Fibroblast of skin of left quadriceps (primary cell): ENCODE measurements at places on chromosomes 6 and 20.

DNA sequence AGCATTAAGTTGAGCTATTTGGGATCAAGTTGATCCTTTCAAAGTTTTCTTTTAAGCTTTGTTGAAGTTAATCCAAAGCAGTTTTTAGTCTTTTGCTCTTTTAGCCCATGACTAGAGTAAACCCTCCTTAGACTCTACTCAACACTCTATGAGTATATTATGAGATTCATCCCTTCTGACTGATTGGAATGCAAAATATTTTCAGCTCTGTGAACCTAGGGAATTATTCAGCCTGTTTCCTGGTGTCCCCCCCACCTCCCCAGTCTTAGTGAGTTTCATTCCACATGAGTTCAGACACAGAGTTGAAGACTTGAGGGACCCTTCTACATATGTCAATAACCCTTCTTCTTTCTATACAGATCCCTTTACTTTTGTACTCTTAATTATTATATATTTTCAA, 413.7 kb downstream of the RFPL4B start:
- DNase-seq: no peak

DNA sequence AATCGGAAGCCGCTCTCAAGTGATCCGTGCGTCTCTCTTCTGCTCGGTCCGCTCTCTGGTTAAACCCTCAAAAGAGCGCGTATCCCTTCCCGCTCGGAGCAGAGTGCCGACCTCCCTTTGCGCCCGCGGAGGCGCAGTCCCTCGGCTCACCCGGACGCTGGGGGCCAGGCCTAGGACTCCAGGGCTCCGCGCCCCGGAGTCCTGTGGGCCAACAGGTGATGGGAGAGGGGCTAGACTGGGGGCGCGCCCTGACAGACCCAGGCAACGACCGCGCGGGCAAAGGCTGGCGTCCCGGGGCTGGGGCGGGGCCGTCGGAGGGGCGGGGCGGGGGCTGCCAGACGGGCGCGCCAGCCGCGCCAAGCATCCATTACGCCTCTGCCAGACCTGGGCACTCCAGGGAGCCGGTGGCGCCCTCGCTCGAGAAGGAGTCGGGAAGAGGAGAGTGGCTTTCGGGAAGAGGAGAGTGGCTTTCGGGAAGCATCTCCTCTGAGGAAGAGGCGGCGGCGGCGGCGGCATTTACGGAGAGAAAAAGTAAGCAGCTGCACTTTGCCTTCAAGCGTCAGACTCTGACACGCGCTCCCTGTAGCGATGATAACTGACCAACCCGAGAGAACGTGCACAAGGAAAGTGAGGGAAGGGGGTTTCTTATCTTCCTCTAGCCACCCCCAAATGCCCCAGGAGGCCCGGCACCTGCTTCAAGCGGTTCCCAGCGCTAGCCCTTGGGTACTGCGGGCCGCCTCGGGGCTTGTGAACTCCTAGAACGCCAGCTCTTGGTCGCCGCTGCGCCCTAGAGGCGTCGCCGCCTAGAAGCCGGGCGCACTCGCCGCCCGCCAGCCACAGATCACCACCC, 2.6 kb downstream of the EPHA7 start:
- DNase-seq: no peak

GRCh38 chr6:158707821-158708195, 58.0 kb downstream of the SYTL3 start:
- no peak for DNase-seq

GRCh38 chr20:48096212-48096875, 311.1 kb upstream of the SULF2 start:
- DNase-seq: no peak

GRCh38 chr6:109056661-109057060, 38.0 kb downstream of the SESN1 start:
- no peak for DNase-seq

GRCh38 chr6:71349976-71350615, 61.5 kb downstream of the OGFRL1 start:
- peak; percentile 29 for DNase-seq

DNA sequence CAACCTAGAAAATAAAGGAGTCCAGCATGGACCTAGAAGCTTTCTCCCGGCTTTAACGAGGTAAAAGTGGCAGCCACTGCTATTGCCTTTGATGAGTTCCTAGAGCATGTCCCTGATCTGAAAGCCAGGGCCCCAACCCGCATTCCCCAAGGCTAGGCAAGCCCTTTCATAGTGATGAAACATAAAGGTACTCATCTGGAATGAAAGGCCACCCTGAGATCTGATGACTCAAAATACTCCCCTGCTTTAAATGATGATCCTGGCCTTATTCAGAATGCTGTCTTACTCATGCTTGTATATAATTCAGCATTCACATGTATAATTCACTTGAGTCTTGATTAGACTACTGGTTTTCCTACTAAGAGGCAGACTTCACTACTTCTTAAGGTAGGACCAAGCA, 21.3 kb downstream of the TTPAL start:
- DNase-seq: peak; percentile 62

GRCh38 chr6:32613475-32613874, 23.7 kb upstream of the HLA-DQA1 start:
- no peak for DNase-seq

GRCh38 chr6:154686162-154686561, 47.1 kb upstream of the SCAF8 start:
- DNase-seq: no peak

GRCh38 chr20:57902473-57902872, 192.7 kb upstream of the PMEPA1 start:
- peak; percentile 53 for DNase-seq

DNA sequence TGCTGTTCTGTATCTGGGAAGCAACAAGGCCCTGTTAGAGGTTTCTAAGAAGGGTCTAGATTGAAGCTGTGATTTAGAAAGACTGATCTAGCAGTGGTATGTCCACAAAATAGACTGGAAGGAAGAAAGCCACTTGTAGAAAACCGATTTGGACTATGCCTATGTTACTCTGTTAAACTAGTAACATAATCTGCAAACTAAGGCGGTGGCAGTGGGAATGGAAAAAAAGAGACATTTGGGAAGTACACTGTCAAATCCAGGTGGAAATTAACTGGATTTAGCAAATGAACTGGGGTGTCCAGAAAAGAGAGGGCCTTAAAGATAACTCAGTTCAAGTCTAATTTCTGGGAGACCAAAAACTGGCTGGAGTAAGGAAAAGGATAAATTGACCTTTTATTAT, 11.6 kb downstream of the ILRUN start:
- no peak for DNase-seq

DNA sequence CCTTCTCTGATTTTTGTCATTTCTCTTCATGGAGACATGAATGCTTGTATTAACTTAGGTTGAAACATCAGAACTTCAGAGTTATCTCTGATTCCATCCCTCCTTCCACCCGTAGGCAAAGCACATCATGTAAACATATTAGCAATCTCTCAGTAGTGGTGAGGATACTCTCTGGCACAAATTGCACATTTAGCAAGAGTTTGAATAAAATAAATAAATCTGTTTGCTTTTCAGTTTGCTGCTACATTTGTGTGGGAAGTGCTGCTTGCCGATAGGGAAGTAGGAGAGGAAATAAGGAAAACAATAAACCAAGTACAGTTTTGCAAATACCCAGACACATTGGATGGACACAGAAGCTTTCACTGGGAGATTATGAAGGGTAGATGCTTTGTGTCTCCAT, 359.0 kb downstream of the BCKDHB start:
- no peak for DNase-seq

DNA sequence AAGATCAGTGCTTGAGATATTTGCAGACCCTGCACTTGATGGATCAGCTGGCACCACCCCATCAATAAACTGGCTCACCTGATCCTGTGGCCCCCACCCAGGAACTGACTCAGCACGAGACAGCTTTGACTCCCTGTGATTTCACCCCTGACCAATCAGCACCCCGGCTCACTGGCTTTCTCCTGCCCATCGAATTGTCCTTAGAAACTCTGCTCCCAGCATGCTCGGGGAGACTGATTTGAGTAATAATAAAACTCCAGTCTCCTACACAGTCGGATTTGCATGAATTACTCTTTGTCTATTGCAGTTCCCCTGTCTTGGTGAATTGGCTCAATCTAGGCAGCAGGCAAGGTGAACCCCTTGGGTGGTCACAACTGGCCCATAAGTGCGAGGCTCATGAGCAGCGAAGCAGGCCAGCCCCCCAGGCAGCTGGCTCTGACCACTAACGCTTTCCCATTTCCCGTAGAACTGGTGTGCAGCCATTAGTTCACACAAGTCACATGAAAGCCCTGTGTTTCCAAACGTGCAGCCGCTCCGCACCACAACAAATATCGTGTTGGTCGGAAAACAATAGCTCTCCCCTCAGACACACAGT, 79.6 kb downstream of the RSPH3 start:
- DNase-seq: no peak

DNA sequence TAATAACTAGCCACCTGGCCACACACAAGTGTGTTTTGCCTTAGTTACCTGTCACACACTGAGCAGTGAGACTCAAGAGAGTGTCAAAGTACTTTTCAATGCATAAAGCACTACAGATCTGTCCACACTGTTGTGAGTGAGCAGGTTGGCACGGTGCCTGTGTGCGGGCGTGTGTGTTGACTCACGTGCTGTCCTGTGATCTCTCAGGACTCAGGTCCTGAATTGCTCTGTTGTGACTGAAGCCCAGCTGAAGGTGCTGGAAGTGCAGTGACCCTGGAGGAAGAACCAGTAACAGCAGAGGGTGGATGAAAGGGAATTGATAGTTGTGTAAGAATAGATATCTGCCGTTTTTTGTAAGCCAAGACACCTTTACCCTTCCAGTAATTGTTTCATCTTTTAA, 18.3 kb downstream of the SLC16A10 start:
- no peak for DNase-seq

DNA sequence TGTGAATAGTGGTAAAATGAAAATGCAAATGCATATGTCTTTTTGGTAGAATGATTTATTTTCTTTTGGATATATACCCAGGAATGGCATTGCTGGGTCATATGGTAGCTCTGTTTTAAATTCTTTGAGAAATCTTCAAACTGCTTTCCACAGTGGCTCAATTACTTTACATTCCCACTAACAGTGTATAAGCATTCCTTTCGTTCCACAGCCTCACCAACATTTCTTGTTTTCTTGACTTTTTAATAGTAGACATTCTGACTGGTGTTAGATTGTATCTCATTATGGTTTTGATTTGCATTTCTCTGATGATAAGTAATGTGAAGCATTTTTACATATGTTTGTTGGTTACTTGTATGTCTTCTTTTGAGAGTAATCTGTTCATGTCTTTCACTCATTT, 144.0 kb downstream of the SIM1 start:
- DNase-seq: no peak

GRCh38 chr20:24097506-24098245, 109.1 kb upstream of the GGTLC1 start:
- DNase-seq: no peak

DNA sequence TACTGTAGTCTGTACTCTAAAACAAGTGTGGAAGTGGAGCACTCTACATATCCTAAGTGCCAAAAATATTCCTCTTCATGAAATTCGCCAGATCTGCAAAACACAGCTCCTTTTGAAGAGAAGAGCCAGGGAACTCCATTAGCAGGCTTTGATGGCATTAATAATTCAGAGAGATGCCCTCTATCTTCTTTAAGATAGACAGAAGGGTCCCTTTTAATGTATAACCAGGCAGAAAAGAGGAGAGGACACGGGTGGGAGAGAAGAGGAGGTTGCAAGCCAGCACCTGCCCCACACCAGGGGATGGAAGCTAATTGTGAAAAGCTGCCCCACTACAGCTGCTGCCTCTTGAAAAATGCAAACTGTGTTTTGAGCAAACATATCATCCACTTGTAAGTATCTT, 3.7 kb upstream of the RFPL4B start:
- no peak for DNase-seq

DNA sequence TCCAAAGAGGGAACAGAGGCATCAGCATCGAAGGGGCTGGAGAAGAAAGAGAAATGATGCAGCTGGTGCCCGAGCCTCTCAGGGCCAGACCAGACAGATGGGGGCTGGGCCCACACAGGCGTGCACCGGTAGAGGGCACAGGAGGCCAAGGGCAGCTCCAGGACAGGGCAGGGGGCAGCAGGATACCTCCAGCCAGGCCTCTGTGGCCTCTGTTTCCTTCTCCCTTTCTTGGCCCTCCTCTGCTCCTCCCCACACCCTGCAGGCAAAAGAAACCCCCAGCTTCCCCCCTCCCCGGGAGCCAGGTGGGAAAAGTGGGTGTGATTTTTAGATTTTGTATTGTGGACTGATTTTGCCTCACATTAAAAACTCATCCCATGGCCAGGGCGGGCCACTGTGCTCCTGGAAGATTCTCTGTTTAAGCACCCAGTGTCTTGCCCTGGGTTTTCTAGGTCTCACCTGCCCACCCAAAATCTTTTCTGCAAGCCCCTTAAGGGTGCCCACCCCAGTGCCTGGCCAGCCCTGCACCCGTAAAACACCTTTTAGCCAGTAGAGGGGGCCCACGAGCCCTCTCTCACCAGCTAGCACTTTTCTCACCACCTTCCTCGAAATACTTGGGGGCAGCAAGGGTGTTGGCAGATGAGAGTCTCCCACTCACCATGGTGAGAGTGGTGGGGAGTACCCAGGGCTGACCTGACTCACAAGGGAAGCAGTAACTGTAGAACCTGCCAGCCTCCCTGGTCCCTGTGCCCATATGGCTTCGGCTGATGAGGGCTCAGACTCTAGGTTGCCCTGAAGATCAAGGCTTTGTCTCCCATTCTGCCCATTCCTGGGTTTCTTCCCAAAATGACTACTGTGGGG, 35.7 kb upstream of the ID1 start:
- DNase-seq: no peak
